Pulmonary artery endothelial cell (primary cell): ENCODE measurements at places on chromosomes 1 and 21. TPM values are rescaled to one million over a fixed set of nuclear protein-coding genes. Genes with fewer than 3 reads are reported as not detected.

The GNPAT gene
- total RNA-seq = 48.9 and 64.3 TPM in 2 replicates

The BTBD19 gene
- 6.6 and 6.8 TPM in 2 replicates for total RNA-seq

The GBP2 gene
- 61.6 and 79.6 TPM in 2 replicates for total RNA-seq

The C1orf174 gene
- total RNA-seq = 30.8 and 55.3 TPM in 2 replicates

The PCAT6 gene
- total RNA-seq = 0.26 and 0.28 TPM in 2 replicates
